H9 (cell line): ENCODE measurements at places on chromosomes 12 and 14. TPM values are rescaled to one million over a fixed set of nuclear protein-coding genes. Genes with fewer than 3 reads are reported as not detected.

Gene IKBIP
- 16.5 and 17.0 TPM in 2 replicates for total RNA-seq

Gene ART4
- total RNA-seq: not detected in 2 replicates

Gene BEGAIN
- total RNA-seq: 2.6 and 2.7 TPM in 2 replicates

Gene DEPDC4
- 3.2 and 3.4 TPM in 2 replicates for total RNA-seq

Gene C14orf132
- total RNA-seq: 5.7 and 7.7 TPM in 2 replicates

Gene SLC39A2
- total RNA-seq: not detected in 2 replicates

Gene TAS2R31
- 1.7 and 2.3 TPM in 2 replicates for total RNA-seq

Gene DIO2
- not detected in 2 replicates for total RNA-seq

Gene GPHB5
- total RNA-seq: not detected in 2 replicates

Gene SLC24A4
- total RNA-seq: 0.22 and 0.24 TPM in 2 replicates

Gene ZNF10
- 15.3 and 17.3 TPM in 2 replicates for total RNA-seq

Gene PALS1
- 17.3 and 18.0 TPM in 2 replicates for total RNA-seq

Gene MYH6
- total RNA-seq: 0.07 and 0.13 TPM in 2 replicates

Gene SLC5A8
- total RNA-seq: 0.07 TPM in 2 replicates

Gene BBOF1
- total RNA-seq: 0.61 and 0.66 TPM in 2 replicates

Gene FAM186B
- total RNA-seq: 0.42 and 0.46 TPM in 2 replicates

Gene NTS
- 5.1 and 5.7 TPM in 2 replicates for total RNA-seq

Gene GDF3
- total RNA-seq: 9.1 and 9.9 TPM in 2 replicates

Gene CELA1
- not detected in 2 replicates for total RNA-seq

Gene UBE2N
- 188 and 192 TPM in 2 replicates for total RNA-seq

Gene POTEG
- total RNA-seq: not detected in 2 replicates

Gene DACT1
- total RNA-seq: 4.4 and 4.6 TPM in 2 replicates
